ENCODE measurements at places on chromosomes 11 and 22. TPM values are rescaled to one million over a fixed set of nuclear protein-coding genes. Genes with fewer than 3 reads are reported as not detected.

The FEN1 gene
- polyA plus RNA-seq, result 13.2 TPM

The ELF5 gene
- polyA plus RNA-seq, result 0.07 TPM

The CRYBB2 gene
- not detected for polyA plus RNA-seq

The MYO7A gene
- polyA plus RNA-seq, result not detected

The SCN4B gene
- 2.9 TPM for polyA plus RNA-seq

The RNF26 gene
- 16.7 TPM for polyA plus RNA-seq

The GLYAT gene
- not detected for polyA plus RNA-seq

The C22orf31 gene
- polyA plus RNA-seq, result 1.7 TPM

The RTN3 gene
- 63.2 TPM for polyA plus RNA-seq

The SMTNL1 gene
- polyA plus RNA-seq, result 108 TPM

The UBQLN3 gene
- not detected for polyA plus RNA-seq

The TNNT3 gene
- 2,953 TPM for polyA plus RNA-seq

The ZP1 gene
- not detected for polyA plus RNA-seq

The SPDYC gene
- not detected for polyA plus RNA-seq

The BLID gene
- not detected for polyA plus RNA-seq

The GP1BB gene
- 6.6 TPM for polyA plus RNA-seq

The CHRM1 gene
- not detected for polyA plus RNA-seq

The C22orf42 gene
- not detected for polyA plus RNA-seq

The SPTBN2 gene
- 13.0 TPM for polyA plus RNA-seq

The PLAAT4 gene
- polyA plus RNA-seq, result 3.2 TPM

The KCNE3 gene
- 2.5 TPM for polyA plus RNA-seq

The OR4C15 gene
- polyA plus RNA-seq, result not detected

The NPTXR gene
- polyA plus RNA-seq, result 5.2 TPM

The IL17REL gene
- polyA plus RNA-seq, result not detected

The TMEM9B gene
- polyA plus RNA-seq, result 41.8 TPM

The UPB1 gene
- 0.78 TPM for polyA plus RNA-seq

The GTSE1 gene
- 9.7 TPM for polyA plus RNA-seq

The HPX gene
- 1.5 TPM for polyA plus RNA-seq

The A4GALT gene
- 24.8 TPM for polyA plus RNA-seq

The SLC25A18 gene
- polyA plus RNA-seq, result not detected

The C11orf54 gene
- 43.2 TPM for polyA plus RNA-seq

The APOL6 gene
- not detected for polyA plus RNA-seq

Measured in muscle of arm (tissue), 14 donors.